Neural progenitor cell (in vitro differentiated cells): ENCODE measurements at places on chromosomes 5 and 9. TPM values are rescaled to one million over a fixed set of nuclear protein-coding genes. Genes with fewer than 3 reads are reported as not detected.

The SH3RF2 gene
- 0.36 and 2.4 TPM in 2 replicates for total RNA-seq

The HOMER1 gene
- 30.8 and 41.6 TPM in 2 replicates for total RNA-seq

The MTRR gene
- total RNA-seq: 53.5 and 54.5 TPM in 2 replicates

The QRFP gene
- total RNA-seq: not detected in 2 replicates

The ARID3C gene
- total RNA-seq: 4.7 and 5.3 TPM in 2 replicates

The TMOD1 gene
- 0.15 TPM in 1 of 2 replicates, not detected in the other for total RNA-seq

The SKP2 gene
- 93.4 and 99.5 TPM in 2 replicates for total RNA-seq

The PCDHGA9 gene
- total RNA-seq: 0.97 and 2.2 TPM in 2 replicates

The IRX4 gene
- total RNA-seq: not detected in 2 replicates

The WWC1 gene
- total RNA-seq: 6.3 and 6.7 TPM in 2 replicates

The GRXCR2 gene
- not detected in 2 replicates for total RNA-seq

The SLC6A19 gene
- total RNA-seq: not detected in 2 replicates

The INSL4 gene
- total RNA-seq: not detected in 2 replicates

The FOXD4L5 gene
- total RNA-seq: 0.19 TPM in 1 of 2 replicates, not detected in the other

The UGT3A1 gene
- 5.6 and 8.8 TPM in 2 replicates for total RNA-seq

The C7 gene
- not detected in 2 replicates for total RNA-seq

The OBP2B gene
- total RNA-seq: not detected in 2 replicates

The RANBP3L gene
- total RNA-seq: not detected in 2 replicates

The PPP3R2 gene
- total RNA-seq: not detected in 2 replicates

The OR2V1 gene
- total RNA-seq: not detected in 2 replicates

The PCDHGA3 gene
- total RNA-seq: 0.34 and 0.54 TPM in 2 replicates

The PRDM9 gene
- total RNA-seq: not detected in 2 replicates

The GKAP1 gene
- 19.9 and 33.4 TPM in 2 replicates for total RNA-seq

The TCF7 gene
- 0.73 and 1.8 TPM in 2 replicates for total RNA-seq
